Central memory CD4-positive, alpha-beta T cell (primary cell): ENCODE measurements at places on chromosomes 3 and 15.

DNA sequence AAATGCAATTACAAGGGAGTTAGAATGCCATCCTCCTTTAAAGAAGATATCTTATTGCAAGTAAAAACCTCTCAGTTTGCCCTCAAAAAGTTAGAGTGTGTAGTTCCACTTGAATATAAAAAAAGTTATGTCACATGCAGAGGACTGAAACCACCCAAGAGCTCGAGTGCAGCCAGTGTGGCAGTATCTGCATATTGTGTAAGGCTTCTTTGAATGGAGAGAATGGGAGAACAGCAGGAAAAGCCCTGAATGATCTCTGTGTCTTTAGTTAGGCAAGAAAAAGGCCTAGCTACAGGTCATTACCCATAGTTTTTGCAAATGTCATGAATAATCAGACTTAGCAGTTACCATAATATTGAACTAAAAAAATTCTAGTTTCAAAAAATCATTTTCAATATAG lies 13.9 kb upstream of the TEX9 start:
- DNase-seq = no peak

- no peak for DNase-seq
Observed at GRCh38 chr3:16207031-16207430, 32.6 kb downstream of the GALNT15 start.

DNA sequence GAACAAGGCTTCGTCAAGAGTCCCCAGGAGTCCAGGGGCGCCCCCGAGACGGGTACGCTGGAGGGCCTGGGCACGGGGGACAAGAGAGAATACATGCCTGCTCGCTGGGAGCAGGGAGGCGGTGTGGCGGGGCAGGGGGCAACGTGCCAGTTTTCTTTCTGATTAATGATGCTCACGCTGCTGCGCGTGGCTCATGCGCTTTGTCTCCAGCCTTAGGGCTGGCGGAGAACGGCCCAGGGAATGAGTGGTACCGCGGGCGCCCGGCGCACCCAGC lies 408 bp upstream of the ARPP21 start:
- DNase-seq = no peak

DNA sequence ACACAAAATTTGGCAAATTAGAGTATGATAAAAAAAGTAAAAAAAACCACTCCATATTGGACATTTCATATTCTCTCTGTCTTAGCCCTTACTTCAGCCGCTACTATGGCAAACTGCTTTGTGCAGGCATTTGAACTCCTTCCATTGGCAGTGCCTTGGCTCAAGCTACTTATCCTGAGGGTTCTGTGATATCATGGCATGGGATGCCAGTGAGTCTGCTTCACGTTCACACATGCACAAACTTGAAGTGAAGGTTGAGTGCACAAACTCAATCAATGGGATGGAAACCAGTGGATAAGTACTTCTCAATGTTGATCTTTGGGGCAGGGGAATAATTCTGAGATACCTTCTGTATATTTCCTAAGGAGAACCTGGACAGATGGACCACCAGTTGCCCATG lies 117.2 kb downstream of the IL20RB start:
- DNase-seq = no peak

- DNase-seq = no peak
Observed at GRCh38 chr3:128418900-128419299, 47.8 kb downstream of the DNAJB8 start.

- no peak for DNase-seq
Observed at GRCh38 chr3:5023777-5024346, 44.6 kb downstream of the BHLHE40 start.

- DNase-seq = no peak
Observed at GRCh38 chr3:3633761-3634160, 165.5 kb upstream of the LRRN1 start.

DNA sequence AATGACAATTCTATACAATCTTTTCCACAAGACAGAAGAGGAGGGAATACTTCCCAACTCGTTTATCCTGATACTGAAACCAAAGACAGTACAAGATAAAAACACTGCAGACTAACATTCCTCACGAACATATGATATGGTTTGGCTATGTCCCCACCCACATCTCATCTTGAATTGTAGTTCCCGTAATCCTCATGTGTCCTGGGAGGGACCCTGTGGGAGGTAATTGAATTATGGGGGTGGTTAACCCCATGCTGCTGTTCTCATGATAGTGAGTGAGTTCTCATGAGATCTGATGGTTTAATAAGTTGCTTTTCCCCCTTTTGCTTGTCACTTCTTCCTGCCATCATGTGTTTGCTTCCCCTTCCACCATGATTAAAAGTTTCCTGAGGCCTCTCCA lies 83.9 kb upstream of the PROK2 start:
- no peak for DNase-seq

DNA sequence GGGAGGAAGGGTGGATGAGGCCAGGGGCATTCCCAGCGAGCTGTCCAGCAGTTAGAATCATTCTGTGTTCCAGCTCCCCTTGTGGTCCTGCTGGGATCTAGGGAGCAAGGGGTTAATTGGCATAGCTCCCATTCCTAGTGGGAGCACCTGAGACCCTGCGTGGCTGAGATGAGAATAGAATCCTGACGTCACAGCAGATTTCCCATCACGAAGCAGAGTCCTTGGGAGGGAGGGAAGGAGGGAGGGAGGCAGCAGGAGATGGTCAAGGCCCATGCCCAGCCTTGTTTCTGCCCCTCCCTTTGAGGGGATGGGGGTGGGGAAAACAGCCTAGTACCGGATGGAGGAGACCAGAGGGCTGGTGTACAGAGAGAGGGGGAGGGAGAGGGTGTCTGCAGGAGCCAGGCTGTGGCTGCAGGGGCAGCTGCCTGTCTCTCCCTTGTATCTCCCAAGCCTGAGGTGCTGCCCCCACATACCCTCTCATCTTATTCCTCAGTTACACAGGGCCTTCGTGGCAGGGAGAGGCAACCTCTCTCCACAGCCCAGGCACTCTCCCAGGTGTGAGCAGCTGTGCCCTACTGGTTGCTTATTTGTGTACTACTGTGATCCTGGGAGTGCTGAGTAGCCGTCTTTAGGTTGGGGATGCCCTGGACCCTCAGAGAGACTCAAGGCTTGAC lies 5.4 kb downstream of the TYRO3 start:
- DNase-seq = no peak

DNA sequence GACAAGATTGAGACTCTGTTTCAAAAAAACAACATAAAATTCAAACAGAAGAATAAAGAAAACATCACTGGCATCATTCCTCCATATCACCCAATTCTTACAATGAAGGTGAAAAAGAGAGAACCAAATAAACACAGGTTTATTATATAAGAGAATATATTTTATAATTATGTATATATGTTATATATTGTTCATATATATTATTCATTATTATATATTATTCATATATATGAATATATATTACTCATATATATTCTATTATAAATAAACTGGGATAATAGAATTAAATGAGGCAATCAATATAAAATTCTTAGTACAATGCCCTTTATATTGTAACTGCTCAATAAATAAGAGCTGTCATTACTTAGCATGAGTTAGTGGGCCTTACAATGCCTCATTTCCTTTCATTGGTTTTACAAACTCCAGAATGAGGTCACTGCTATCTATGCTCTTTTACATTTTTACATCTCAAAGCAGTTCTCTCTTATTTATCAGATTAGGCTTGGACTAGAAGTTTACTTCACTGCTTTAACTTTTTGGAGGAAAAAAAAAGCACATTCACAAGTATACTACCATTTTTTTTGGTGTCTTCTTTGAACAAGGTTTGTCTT lies 135.5 kb upstream of the TTC14 start:
- DNase-seq = no peak

DNA sequence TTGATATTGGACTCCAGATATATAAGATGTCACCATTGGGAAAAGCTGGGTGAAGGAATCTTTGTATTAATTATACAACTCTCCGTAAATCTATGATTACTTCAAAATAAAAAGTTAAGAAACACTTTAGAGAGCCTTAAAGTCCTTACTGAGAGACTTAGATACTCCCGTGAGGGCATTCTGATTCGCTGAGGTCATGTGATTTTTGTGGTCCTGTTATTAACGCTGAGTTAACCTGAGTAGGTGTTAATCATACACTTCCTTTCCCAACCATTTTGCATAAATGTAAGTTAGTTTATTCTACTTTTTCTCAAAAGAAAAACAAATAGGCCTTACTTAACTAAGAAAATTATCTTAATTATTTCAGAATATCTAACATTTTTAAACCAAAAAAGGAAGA lies 67.1 kb upstream of the LMOD3 start:
- DNase-seq = no peak

- no peak for DNase-seq
Observed at GRCh38 chr3:27176256-27176655, 192.9 kb downstream of the NEK10 start.

- DNase-seq = peak; percentile 60
Observed at GRCh38 chr15:74635228-74635627, 19.6 kb downstream of the CLK3 start.

DNA sequence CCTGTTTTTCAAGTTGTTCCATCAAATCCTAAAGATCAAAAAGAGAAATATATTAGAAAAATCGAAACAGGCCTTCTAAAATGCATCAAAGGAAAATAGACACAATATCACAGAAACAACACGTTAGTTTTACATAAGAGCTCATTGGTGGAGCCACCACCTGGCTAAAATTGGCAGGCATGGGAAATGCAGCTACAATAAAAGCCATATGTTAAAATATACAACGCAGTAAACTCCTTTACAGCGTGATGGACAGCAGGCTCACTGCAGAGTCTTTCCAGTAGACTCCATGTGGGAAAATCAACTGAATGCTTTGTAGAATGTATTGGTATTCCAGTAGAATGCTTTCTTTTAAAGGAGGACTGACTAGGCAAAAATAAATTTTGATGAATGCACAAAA lies 40.9 kb upstream of the MYO5C start:
- DNase-seq = no peak

- no peak for DNase-seq
Observed at GRCh38 chr3:111351334-111351733, 190.7 kb upstream of the CD96 start.

DNA sequence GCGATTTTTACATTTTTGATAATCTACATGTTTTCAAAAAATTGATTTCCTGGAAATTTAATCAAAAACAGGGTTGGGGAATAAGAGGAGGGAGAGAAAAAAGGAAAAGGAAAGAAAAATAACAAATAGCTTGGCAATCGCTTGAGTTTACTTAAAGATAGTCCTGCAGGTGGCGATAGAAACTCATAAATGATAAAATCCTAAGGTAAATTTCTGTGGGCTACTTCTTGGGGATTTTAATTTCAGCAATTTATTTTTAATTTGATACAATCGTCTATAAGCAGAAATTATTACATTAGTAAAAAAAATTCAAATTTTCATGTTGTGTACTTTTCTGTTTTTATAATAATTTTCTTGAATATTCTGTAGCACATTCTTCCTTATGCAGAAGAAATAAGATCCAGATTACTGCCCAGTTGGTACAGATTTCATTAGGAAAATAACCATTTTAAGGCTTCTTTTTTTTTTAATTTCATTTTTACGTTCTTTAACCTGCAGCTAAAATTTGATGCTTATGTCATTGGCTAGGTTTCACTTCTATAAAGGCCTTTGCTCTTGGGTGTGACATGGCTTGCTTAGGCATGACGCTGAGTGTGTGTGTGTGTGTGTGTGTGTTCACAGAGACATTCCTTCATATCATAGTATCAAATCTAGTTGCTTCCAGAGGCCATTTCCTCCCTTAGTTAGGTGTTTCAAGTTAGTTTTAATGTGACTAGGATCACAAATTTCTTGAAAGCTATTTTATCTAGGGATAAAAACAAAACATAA lies 181.8 kb downstream of the MCTP2 start:
- no peak for DNase-seq

GRCh38 chr3:86648087-86648486 lies 342.9 kb downstream of the VGLL3 start:
- no peak for DNase-seq

DNA sequence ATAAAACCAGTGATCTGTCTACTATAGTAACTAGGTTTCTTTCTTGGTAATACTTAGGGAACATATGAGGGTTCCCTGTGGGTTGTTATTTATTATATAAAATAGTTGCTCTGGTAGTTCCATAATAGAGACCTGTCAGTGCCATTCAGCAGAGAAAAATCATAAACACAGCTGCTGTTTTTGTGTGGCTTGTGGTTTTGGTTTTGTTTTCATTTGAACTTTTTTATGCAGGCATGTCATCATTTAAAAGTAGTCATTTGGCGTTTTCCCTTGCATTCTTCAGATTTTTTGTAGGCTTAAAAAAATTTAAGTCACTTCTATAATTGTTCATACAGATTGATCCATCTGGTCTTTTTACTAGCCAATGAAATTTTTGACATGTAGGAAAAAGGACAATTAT lies 47.9 kb downstream of the PIK3CA start:
- DNase-seq = peak; percentile 59

DNA sequence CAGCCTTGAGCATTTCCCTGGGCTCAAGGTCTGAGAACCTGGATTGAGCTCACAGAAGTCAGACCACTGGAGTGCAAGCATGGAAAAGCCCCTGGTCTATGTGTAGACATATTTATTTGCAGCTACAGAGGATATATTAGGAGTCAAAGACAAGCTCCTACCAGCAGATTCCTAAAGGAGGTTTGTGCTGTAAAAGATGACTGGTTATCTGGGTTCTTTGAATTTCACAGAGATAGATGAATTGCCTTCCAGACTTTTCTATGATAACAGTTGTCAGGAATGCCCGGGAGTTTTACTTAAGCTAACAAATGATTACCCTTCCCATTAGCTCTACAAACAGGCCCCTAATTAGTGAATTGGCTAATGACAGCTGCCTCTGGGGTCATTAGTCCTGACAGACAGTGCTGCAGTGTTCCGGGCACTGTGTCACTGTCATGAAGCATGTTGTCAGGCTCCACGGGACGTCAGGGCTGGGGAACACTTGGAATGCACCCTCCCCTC lies 48.8 kb upstream of the PLXNA1 start:
- DNase-seq = no peak

GRCh38 chr15:94028121-94028520 lies 203.2 kb upstream of the MCTP2 start:
- DNase-seq = no peak

DNA sequence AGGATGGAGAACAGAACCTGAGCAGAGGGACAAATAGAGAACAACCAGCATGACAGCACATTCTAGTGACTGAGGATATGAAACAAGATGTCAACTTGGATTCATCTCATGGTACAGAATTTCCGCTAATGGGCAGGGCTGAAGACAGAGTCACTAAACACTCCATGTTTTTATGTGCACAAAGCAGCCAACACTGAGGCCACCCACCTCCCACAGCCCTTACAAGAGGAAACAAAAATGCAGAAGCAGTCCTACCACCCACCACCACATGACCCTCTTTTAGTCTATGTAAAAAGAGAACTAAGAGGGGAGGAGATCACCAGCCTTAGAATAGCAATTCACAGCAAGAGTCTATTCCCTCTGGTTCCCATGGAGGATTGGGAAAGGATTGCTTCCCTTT lies 131.4 kb upstream of the UBE2E2 start:
- no peak for DNase-seq

- no peak for DNase-seq
Observed at GRCh38 chr3:186046838-186047237, 62.1 kb downstream of the ETV5 start.

- DNase-seq = no peak
Observed at GRCh38 chr15:74156678-74157411, 16.7 kb upstream of the ISLR start.

- no peak for DNase-seq
Observed at GRCh38 chr3:185843635-185844034, 18.8 kb upstream of the IGF2BP2 start.

GRCh38 chr15:85793641-85794597 lies 806 bp downstream of the KLHL25 start:
- DNase-seq = peak; percentile 34

- no peak for DNase-seq
Observed at GRCh38 chr15:73794443-73795133, 41.4 kb upstream of the INSYN1 start.
